ENCODE measurements at places on chromosomes 13 and 19.

GRCh38 chr19:13765395-13766094 lies 1.2 kb downstream of the MRI1 start:
- no peak for DNase-seq

- DNase-seq: no peak
Measured at GRCh38 chr19:56176881-56177280, 1.1 kb downstream of the GALP start.

DNA sequence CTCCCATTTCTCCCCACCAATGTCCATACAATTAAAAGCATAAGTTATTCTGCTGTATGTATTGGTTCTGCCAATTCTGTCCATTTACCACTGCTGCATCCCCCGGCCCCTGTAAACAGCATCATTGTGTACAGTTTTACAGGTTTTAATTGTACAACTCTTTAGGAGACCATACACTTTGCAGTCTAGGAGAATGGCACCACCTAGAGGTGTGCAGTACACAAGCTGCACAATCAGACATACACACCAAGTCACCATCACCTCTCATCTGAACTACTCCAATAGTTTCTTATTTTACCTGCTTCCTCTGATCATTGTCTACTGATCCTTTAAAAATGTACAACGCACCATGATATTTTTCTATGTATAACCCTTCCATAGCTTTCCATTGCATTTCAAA lies 855.9 kb upstream of the KLHL1 start:
- DNase-seq: no peak

DNA sequence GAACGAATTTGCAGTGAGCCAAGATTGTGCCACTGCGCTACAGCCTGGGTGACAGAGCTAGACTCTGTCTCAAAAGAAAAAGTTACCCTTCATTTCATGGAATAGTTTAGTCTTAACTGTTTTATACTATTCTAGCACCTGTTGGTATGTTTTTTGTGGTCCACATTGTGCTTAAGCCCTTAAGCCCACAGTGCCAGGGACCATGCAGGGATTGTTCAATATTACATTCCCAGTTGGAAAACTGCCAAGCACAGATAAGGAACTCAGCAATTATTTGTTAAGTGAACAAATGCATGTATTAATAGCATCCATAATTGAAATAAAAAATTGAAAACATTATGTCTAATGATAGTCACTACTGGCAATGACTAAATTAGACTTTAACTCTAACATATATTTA lies 193.5 kb downstream of the PCDH17 start:
- no peak for DNase-seq

DNA sequence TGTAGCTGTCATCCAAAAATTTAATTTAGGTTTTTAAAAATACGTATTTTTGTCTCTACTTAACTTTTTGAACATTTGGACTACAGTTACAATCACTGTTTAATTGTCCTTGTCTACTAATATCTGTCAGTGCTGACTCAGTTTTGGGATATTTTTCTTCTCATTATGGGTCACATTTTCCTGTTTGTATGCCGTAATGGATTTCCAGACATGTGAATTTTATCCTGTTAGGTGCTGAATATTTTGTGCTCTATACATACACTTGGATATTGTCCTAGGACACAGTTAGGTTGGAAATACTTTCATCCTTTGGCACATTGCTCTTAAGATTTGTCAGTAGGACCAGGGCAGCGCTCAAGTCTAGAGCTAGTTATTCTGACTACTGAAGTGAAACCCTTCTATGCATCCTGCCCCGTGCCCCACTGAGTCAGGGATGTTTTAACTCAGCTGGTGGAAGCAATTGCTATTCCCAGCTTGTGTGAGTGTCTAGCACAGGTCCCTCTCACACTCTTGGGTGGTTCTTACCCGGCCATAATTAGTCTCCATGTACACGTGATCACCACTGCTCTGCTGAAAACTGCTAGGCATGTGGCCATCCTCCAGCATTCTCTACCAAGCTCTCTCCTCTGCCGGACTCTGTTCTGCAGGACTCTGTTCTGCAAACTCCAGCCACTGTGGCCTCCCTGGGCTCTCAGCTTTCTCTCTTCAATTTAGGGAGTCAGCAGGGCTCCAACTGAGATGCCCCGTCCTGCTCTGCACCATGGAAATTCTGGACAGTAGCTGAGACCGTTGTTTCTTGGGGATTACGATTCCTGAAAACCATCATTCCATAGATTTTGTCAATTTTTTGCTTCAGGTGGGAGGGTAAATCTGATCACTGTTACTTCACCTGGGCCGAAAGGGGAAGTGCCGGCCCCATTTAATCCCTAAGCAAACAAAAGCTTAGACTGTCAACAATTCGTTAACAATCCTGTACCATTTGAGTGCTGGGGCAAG lies 11.1 kb downstream of the PROZ start:
- no peak for DNase-seq

DNA sequence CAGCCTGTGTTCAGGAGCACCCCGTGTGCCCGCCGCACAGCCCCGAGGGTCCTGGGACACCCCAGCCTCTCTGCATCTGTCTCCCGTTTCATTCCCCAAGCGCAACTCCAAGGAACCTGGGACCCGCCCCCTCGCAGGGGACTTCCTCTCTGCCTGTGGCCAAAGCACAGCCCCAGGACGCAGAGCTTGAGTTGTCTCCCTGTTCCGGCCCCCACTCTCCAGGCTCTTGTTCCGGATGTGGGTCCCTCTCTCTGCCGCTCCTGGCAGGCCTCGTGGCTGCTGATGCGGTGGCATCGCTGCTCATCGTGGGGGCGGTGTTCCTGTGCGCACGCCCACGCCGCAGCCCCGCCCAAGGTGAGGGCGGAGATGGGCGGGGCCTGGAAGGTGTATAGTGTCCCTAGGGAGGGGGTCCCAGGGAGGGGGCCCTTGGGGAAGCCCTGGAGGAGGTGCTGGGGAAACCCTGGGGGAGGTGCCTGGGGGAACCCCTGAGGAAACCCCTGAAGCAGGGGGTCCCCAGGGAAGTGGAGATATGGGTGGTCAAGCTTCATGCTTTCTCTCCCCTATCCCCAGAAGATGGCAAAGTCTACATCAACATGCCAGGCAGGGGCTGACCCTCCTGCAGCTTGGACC lies 1.3 kb downstream of the HCST start:
- DNase-seq: peak; percentile 84

- no peak for DNase-seq
Measured at GRCh38 chr19:52898101-52898500, 666 bp upstream of the ZNF320 start.

DNA sequence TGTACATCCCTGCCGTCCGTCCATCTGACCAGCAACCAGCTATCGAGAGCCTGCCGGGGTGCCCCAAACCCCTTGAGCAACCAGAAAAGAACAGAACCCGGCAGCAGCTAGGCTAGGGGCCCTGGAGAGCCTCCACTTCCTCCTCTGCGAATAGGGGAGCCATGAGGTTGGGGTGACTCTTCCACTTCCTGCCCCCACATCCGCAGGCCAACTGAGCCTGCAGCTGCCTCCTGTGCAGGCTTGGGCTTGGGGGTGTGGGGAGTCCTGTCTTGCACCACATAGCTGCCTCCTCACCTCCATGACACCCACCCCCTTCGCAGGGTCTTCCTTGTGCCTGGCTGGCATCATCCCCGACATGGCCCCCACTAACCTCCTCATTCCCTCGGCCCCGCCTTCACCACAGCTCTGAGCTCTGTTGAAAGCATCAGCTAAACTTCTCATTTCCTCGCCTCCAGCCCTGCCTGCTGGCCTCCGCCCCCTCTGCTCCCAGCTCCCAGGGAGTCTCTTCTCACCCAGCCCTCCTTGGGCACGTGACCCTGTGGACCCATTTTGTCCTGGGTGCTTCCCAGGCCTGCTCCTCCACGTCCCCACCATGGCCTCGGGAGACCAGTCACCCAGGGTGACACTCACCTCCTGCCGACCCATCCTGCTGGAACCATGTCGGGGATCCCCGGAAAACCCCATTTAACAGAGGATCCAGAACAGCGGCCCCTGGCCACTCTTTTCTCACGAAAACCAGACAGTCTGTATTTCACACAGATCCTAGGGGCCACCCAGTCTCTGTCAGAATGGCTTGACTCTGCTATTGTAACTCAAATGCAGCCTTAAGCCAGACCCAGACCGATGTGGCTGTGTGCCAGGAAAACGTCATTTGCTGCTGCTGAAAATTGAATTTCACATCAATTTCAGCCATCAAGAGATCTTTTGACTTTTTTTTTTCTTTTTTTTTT lies 50.4 kb downstream of the MYO9B start:
- DNase-seq: peak; percentile 18

DNA sequence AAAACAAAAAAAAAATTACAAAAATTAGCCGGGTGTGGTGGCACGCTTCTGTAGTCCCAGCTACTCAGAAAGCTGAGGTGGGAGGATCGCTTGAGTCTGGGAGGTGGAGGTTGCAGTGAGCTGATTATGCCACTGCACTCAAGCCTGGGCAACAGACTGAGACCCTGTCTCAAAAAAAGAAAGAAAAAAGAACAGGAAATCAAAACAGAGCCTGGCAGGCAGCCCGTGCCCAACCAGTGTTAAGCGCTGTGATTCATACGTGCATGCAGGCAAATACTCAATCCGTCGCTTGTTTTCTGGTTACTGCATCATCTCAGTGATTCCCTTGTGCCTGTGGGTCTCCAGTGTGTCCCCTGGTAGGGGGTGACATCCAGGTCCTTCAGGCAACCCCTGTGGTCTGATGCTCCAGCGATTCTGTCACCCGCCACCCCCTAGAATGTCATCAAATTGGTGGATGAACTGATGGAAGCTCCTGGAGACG lies 18.1 kb downstream of the DDX39A start:
- DNase-seq: no peak

- DNase-seq: no peak
Measured at GRCh38 chr19:2462635-2463421, 6.1 kb upstream of the LMNB2 start.

DNA sequence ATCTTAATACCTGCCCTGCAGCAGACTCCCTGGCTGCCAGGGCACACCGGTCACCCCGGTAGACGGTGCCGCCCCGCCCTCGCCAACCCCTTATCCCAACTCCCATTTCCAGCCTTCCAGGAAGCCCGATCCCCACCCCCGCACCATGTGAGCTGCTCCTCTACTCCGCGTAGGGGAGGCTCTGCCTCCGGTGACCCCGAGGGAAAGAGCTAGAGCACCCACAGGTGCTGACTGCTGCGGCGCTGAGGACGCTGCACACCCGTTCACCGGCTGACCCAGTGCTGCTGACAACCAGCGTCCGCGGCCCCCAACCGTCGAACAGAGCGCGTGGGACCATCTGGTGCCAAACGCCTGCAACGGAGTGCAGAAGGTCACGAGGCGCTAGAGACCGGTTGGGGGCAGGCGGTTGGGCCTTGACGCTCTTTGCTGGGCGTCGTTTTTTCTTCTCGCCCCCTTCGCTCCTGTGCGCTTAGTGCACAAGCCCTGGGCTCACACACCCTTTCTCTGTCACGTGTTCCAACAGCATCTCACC lies 59.6 kb upstream of the ZNF599 start:
- DNase-seq: no peak

DNA sequence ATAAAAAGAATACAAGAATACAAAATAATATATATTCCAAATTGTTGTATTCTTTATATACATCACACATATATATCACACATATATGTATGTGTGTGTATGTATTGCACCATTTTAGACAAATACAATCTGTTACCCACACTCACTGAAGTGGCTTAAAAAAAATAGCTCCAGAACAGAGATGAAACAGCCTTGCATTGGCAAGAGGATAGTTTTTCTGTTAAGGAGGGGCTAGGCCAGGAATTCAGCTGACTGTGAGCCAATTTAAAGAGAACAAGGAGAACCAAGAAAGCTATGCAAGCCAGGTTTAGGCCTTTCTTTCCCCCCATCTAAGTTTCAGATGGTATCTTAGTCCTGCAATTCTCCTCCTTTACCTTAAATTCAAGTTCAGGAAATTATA lies 257.5 kb downstream of the MZT1 start:
- DNase-seq: no peak

GRCh38 chr19:28184997-28185396 lies 1028.0 kb downstream of the UQCRFS1 start:
- DNase-seq: no peak

- no peak for DNase-seq
Measured at GRCh38 chr19:588741-589692, 664 bp upstream of the HCN2 start.

- DNase-seq: no peak
Measured at GRCh38 chr19:2727640-2727944, 6.4 kb upstream of the DIRAS1 start.

DNA sequence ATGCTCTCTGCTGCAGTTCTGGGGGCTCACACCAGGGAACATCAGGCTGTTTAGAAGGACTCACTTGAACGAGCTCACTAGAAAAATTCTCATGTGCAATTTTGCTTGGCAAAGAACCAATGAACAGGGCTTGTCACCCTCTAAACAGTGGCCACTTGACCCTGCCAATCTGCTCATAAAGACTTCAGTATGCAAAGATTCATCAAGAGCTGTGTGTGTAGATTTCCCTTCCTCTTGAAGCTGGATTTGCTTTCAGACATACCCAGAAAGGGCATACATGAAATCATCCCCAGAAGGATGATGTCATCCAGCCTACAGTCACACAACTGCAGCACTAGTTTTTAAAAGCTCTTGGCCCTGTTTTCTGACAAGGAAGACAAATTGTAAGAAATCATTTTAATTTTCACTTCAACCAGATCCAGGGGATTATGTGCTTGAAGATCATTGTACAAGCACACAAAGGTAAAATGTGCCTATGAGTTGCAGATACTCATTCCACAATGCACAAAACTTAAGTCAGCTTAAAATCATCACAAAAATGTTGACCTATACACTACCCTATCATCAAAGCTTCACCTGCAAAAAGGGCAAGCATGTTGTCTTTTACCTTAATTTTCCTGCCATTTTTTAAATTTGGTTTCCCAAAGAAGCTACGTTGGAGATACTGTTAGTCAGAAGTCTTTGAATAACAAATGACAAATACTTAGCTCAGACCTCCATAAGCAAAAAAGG lies 5.2 kb upstream of the STK24 start:
- DNase-seq: no peak

DNA sequence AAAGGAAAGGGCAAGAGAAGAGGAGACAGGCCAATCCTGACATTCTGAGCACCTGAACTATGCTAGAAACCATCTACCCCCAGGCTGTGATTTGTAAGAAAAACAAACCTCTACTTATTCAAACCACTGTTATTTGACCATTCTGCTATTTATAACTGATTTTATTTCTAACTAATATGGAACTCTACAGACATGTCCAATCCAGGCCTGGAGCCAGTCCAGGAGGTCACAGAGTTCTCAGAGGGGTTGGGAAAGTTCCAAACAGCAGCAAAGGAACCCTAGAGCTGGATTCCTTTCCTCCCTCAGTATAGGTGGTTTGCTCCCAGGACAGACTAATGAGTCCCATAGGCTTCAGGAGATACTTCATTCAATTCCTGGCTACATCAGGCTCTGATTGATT lies 24.2 kb downstream of the SIAH3 start:
- no peak for DNase-seq

- DNase-seq: no peak
Measured at GRCh38 chr19:11281356-11282049, 14.5 kb upstream of the TSPAN16 start.

All from activated CD8-positive, alpha-beta memory T cell treated with anti-CD3 and anti-CD28 coated beads for 48 hours (primary cell).